ENCODE measurements at places on chromosomes 2 and 18.

- DNase-seq: no peak
These were observed 20.7 kb downstream of the USP34 start for GRCh38 chr2:61450144-61450543.

- no peak for DNase-seq
These were observed 5.4 kb upstream of the TANC1 start for GRCh38 chr2:158963071-158963470.

DNA sequence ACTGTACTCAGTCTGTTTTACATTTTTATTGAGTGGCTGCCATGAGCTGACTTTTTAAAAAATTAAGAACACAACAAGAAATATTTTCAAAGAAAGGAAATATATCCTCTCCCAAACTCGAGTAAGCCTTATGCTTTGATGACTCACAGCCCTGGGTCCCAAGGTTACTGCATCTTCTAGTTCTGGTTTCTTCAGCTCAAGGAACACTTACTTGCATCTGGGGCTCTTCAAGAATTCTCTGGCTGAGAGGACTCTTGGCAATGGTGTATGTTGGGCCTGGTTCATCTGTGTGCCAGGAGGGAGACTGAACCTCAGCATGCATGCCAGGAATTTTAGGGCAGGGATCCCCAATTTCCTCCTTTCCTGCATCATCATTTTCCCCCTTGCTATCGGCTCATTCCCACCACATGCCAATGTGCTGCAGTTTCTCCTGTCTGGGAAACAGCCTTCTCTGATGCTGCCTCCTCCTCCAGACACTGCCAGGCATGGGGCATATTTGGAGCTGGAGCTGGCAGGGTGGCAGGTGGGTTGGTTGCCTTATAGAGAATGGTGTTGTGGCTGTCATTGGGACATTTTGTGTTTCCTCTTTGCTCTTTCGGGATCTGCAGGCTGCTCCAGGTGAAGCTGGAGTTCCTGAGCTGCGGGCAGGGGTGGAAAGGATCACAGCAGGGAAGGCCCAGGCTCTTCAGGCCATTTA, 192.2 kb upstream of the HS6ST1 start:
- DNase-seq: no peak

GRCh38 chr2:173388795-173389194, 34.1 kb downstream of the CDCA7 start:
- DNase-seq: no peak

DNA sequence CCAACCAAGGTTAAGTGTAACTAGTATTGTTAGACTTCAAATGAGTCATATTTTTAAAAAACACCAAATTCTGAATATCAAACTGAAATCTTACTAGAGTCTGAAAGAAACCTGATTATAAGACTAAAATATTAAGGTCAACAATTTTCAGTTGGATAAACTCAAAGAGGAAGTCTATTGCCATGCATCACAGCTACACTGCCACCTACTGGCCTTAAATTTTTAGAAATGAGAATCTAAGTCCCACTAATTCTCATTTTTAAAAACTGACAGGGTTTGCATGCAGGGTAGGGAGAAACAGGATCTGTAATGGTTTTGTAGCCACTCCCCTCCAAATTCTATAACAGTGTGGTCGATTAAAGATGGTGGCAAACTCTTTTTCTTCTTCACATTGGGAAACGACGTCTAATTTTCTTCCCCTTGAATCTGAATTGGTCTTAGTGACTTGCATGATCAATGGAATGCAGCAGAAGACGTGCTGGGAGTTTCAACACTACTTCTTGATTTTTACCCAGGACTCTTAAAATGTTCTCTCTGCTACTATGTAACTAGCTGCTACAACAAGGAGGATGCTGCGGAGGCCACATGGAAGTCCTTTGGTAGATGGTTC, 176.1 kb upstream of the SESTD1 start:
- DNase-seq: no peak

GRCh38 chr2:176115883-176116813, at the start of gene HOXD10:
Gene HOXD10 (plus strand): TSS chr2:176116778. CDS start chr2:176116834, 56 bp downstream.
- no peak for DNase-seq

DNA sequence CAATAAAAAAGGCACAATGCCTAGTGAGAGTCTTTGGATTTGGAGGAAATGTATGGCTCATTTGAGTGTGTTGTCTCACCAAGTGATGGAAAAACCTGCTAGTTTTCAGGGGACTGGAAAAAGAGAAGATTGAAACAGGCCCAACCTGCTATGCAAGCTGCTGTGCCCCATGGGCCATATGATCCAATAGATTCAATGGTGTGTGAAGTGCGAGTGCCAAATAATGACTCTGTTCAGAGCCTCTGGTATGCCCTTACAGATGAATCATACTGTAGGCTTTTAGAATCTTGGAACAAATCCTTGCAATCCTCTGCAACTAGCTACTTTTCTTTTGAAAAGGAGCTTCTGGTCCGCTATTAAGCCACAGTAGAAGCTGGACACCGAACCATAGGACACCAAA, 529.8 kb upstream of the CNTNAP5 start:
- DNase-seq: no peak

GRCh38 chr2:131039101-131039440, 54.2 kb downstream of the FAM168B start:
- DNase-seq: no peak

- DNase-seq: no peak
These were observed 321.0 kb upstream of the THSD7B start for GRCh38 chr2:136444323-136444722.

DNA sequence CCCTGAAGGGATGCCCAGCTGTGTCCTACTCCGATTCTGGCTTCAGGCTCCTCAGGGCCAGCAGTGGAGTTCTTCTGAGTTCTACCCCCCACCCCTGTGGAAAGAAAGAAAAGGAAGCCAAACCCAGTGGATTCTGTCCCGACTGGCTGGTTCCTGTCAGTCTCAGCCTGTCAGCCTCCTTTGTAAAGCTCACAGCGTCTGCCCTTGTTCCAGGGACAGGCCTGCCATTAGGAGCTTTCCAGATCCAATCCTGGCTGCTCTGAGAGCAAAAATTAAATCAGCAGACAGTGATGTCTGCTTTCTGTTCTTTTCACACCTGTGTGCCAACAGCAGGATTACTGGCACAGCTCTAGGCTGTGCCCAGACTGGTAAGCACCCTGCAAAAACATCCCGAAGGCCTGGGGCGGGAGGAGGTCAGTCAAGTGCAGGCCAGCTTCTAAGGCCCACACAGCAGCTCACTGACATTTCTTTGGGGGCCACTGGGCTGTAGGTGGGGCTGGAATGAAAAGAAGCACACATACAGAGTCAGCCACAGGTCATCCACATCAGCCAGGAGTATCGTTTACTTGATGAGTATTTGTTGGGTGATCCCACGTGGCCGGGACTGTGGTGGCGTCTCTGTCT, 69.1 kb downstream of the EHD3 start:
- no peak for DNase-seq

GRCh38 chr2:174846941-174847938, 83.0 kb upstream of the CHRNA1 start:
- peak; percentile 84 for DNase-seq

GRCh38 chr18:12406371-12407111, 1.2 kb upstream of the PRELID3A start:
- DNase-seq: no peak

- DNase-seq: no peak
These were observed 659.0 kb upstream of the CDH7 start for GRCh38 chr18:65091744-65092329.

GRCh38 chr18:21593540-21594257, 6.8 kb downstream of the ESCO1 start:
- no peak for DNase-seq

GRCh38 chr2:16604236-16604635, 61.4 kb downstream of the CYRIA start:
- DNase-seq: no peak

DNA sequence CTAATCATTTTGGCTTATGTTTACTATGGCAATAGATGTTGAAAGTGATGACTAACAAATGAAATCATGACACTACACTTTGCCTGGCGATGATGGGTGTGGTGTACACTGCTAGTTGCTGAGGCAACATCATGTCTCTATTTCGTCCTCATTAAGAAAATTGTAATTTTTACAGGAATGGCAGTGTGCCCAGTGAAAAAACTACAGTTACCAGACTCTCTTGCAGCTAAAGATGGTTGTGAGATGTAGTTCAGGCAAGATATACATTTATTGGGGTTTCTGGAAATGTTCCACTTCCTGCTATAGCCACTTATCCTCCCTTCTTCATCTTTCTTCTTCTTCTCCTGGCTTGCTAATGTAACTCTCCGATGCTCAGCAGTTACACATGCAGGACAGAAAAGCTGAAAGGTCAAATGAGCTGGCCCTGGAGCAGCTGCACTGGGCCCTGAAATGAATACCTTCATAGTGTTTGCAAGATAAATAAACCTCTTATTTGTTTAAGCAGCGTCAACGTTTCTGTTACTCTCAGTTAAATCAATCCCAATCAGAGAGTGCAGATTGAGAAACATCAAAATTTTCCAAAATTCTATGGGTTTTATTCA, 46.0 kb downstream of the SOCS6 start:
- no peak for DNase-seq

DNA sequence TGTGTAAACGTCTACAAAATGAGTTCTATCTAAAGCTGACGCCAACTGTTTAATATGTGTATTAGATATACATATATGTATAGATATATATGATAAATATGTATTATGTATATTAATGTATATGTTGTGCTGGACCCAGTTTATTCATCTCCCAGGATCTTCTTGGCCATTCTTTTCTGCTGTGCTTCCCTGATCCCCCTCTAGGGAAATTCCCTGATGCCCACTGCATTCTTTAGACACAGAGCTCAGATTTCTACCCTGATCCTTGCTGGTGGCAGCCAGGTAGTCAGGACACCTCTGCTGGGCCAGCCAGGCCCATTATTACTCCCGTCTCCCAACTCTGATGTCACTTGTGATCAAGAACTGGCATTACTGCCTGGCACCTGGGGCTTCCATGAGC, 292.0 kb downstream of the PTPRM start:
- no peak for DNase-seq

DNA sequence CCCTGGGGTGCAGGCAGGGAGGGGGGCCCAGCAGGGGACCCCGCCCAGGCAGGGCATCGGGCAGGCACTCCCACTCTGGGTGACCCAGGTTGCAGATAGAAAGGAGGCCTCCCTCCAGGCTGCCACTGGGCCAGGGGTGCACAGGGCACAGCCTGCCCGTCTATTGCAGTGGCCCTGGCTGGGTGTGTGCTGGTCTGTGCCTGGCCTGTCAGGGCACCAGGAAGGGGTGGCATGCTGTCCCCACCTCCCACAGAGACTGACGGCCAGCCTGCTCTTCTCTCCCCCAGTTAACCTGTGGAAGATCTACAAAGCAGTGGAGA, 12.9 kb downstream of the ARID5A start:
- DNase-seq: no peak

- DNase-seq: no peak
These were observed 477.3 kb downstream of the DCDC2C start for GRCh38 chr2:4180631-4181030.

GRCh38 chr2:108924580-108925251, 64.3 kb downstream of the EDAR start:
- DNase-seq: no peak

GRCh38 chr2:170503971-170504809, 210.9 kb upstream of the SP5 start:
- no peak for DNase-seq

GRCh38 chr2:224586127-224586695, 1.0 kb upstream of the CUL3 start:
- DNase-seq: no peak

- no peak for DNase-seq
These were observed 62.8 kb upstream of the SLC39A10 start for GRCh38 chr2:195594248-195594647.

- DNase-seq: no peak
These were observed 180.1 kb downstream of the CAPN13 start for GRCh38 chr2:30627151-30627550.

- no peak for DNase-seq
These were observed 62.7 kb upstream of the NFU1 start for GRCh38 chr2:69499966-69500365.

DNA sequence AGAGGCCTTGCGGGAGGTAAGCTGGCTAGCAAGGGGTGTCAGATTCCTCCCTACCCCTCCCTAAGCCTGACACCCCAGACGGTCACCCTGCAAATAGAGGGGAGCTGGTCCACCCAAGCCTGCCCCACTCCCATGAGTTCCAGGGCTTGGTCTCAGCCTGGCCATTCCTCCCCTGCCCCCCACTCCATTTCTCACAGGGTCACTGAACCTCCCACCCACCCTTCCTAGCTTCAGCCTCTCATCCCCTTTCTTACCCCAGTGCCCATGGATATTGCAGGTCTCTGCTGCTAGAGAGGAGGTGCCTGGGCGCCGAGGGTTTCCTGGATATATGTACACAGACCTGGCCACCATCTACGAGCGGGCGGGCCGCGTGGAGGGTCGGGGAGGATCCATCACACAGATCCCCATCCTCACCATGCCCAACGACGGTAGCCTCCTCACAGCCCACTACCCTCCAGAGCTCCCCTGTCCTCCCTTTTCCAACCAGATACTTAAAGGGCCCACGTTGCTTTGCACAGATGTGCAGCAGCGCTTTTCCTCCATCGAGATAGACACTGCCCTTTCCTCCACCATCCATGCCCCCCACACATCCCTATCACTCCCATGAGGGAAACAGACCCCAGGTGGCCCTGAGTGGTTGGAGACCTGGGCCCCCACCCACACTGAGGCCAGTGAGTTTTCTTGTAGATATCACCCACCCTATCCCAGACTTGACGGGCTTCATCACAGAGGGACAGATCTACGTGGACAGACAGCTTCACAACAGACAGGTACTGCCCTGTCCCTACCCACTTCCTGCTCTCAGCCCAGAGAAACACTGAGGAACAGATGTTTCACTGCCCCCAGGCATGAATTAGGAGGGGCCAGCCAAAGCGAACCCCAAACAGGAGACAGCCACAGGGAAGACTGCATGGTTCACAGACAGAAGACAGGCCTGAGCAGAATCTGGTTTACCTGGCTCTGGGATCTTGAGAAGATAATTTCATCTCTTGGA, 15.2 kb upstream of the ANKRD53 start:
- peak; percentile 64 for DNase-seq

GRCh38 chr2:10775021-10775780, 37.4 kb downstream of the PDIA6 start:
- DNase-seq: no peak

GRCh38 chr2:10620481-10620880, 69.3 kb downstream of the NOL10 start:
- no peak for DNase-seq

- DNase-seq: no peak
These were observed 32.2 kb downstream of the FN1 start for GRCh38 chr2:215403441-215404347.

- DNase-seq: peak; percentile 14
These were observed at the start of gene DPP4 for GRCh38 chr2:162073888-162074631. Gene DPP4 (minus strand): TSS chr2:162074215. CDS start chr2:162073981, 234 bp downstream.

DNA sequence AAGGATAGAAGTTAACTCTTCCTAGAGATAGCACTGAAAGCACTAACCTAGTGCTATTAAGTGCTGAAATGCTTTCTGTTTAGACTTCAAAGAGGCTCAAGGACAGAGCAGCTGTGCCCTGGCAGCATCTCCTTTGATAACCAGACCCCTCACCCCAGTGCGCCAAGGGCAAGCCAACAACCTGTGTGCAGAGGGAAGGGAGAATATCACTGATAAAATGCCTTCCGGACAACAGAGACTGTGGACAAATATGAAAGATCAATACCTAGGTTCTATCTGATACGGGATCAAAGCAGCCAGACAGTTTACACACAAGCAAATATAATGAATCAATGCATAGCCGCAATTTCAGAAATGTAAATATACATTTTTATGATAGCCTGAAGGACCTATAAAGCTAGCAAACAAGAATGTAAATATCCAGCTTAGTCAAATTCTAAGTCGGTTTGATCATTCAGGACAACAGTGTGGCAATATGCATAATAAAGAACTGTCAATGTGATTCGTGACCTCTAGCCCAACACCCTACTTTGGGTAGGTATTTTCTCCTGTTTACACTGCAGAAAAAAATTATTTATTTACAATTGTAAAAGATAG, 91.8 kb upstream of the RFX8 start:
- DNase-seq: no peak

All from posterior cingulate gyrus (tissue), 11 donors.